SK-MEL-5 (cell line): ENCODE measurements at places on chromosomes 6 and 20.
A peak's percentile ranks its signal among the peaks of the same experiment; 100 is the strongest.

DNA sequence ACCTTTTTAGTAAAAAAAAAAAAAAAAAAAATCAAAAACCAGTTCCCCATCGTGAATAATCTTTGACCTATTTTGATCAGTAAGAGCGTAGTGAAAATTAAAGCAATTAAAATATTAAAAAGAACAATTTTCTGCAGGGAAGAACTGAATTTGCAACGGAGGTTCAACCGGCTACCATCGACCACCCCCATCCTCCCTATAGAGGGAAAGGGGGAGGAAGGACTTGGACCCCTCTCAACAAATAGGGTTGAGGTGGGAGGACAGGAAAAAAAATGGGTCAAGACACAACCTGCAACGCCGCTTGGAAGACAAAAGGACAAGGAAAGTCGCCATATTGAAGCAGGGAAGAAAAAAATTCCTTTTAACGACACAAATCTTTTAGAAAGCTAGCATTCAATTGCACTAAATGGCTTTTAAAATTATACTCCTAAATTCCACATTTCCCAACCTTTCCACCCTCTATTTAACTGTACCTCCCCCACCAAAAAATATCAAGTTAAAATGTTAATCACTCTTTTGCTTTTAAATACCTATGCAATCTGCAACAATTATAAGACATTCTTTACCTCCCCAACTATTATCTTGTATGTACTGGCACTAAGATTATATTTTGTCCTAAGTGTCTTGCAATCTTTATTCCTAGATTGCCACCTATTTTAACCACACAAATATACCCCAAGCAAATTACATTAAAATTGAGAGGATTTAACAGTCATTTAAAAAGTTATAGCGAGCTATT lies 1.7 kb downstream of the PPP1R10 start:
- peak; percentile 58 for DNase-seq

DNA sequence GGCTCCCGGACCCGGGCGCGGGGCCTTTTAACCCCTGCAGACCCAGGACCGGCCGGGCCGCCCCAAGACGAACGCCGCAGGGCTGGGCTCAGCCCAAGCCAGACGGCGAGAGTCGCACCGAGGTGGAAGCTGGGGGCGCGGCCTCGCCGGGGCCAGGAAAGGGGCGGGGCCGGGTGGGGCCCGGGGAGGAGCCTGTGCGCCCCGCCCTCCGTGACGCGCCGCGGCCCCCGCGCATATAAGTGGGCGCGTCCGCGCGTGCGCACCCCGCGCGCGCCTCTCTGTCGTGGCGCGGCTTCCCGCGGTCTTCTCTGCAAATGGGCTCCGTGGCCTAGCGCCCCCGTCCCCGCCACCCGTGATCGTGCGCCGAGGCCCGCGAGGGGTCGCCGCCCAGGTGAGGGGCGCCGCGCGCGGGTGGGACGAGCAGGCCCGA lies at the start of gene PPDPF:
PPDPF (plus strand) TSS at position 262 of the 430 bp plus-strand sequence. CDS start 544 bp downstream, outside the sequence.
- DNase-seq = peak; percentile 73

GRCh38 chr20:9279918-9280401 lies 211.1 kb downstream of the PLCB4 start:
- peak; percentile 67 for DNase-seq

GRCh38 chr6:127518710-127519468 lies at the start of gene MTCL3:
Gene MTCL3 (minus strand): TSS chr6:127519335.
- no peak for DNase-seq

DNA sequence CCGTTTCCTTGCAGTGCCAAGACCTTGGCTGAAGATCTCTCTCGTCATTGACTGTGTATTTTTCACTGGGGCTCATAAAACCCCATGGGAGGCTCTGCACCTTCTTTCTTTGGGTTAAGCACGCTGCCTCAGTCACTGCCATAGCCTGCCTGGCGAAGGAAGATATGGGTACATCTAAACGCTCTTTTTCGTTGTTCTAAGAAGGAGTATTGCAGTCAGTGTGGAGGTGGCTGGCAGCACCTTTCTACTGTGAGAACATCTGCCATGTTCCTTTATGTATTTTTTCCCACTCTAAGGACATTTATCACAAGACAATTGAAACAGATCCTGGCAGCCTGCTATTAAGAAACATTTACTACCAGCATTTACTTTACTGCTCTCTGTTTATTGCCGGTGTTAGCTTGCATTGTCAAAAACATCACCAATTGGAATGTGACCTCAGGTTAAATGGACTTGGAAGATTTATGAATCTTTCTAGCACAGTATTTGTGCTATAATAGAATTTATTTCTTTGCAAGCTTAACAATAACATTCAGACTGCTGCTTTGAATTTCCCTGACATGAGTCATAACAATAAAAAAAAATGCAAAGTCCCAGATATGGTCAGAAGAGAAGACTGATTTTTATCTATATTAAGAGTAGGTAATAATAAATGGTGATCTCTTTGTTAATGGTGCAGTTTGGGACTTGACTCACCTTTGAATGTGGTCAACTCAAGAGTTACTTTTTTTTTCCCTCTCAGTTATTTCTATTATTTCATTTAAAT lies 62.2 kb upstream of the CLDN20 start:
- no peak for DNase-seq

DNA sequence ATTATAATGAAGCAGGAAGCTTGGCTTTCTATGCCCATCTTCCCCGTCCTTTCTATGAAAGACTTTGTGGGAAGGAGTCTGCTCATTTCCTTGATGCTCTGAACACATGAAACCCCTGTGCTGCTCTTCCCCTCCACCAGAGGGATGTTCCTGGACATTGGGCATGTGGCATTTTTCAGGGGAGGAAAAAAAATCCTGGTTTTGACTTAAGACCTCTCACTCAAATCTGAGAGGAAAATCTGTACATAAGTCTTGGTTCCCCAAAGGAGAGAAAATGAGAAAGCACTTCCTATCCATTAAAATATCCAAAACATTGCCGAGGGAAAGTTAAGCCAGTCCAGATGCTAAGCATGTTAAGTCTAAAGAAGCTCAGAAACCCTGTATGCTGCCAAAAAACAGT lies 393.0 kb downstream of the PAX1 start:
- DNase-seq = peak; percentile 22

DNA sequence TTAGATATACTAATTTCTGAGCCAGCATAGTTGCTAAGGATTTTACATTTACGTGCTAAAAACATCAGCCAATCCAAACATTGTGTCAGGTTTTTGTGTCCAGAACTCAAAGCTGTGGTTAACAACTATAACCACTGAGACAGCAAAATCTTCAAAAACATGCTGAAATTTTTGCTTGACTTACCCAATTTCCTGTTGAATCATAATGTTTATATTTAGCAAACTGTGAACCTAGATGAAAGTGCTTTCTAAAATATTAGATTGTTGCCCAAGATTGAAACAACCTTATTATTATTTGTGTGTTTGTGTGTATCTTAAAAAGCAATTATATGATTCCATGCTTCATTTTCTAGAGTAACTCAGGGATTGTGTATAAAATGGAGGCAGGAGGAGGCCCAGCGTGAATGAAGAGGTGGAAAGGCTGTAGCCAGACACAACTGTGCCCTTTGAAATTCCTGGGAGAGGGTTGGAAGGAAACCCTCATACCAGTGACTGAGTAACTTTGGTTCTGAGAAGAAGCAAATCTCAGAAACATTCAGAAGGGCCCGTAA lies 48.0 kb downstream of the ARMC2 start:
- DNase-seq = no peak

DNA sequence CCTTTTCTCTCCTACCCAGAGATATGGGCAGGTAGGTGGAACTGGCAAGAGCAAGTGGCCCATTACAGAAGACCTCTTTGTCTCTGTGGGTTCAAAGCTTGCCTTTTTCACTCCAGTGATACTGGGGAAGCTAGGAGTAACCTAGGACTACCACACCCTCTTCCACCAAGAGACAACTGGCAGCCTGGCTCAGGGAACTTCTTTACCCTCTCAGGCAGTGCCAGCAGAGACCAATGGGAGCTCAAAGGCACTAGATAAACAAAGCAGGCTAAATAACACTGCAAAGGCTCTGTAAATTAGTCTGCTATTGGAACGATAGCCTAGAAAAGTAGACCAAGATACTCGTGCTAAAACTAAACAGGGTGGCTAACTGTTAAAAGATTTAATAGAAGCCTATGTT lies 32.1 kb downstream of the ATRN start:
- DNase-seq = no peak

- DNase-seq = peak; percentile 64
Observed at GRCh38 chr6:161439093-161439492, 165.2 kb upstream of the AGPAT4 start.

GRCh38 chr6:130912434-130912833 lies 85.2 kb downstream of the SMLR1 start:
- DNase-seq = no peak

- peak; percentile 47 for DNase-seq
Observed at GRCh38 chr6:50030777-50031562, 9.2 kb upstream of the DEFB110 start.

- DNase-seq = no peak
Observed at GRCh38 chr6:140276133-140276532, 901.7 kb upstream of the CITED2 start.

DNA sequence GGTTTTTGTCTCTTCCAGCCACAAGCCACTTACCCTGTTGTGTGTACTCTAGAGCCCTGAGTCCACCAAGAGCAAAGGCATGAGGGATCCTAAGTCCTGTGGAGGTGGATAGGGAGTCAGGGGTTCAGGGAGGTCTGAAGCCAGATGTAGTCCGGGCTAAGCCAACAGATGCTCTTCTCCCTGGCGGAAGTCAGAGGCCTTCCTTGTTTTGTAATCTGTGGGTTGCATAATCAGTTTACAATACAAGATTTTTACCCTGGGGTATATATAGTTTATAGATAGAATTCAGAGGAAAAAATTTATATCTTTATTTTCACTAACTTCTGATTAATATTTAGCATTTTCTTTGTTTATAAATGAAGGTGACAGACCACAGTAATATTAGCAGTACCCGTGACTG lies 9.2 kb downstream of the LAMP5 start:
- no peak for DNase-seq

- peak; percentile 21 for DNase-seq
Observed at GRCh38 chr6:119350952-119351372, 1.4 kb upstream of the MAN1A1 start.

DNA sequence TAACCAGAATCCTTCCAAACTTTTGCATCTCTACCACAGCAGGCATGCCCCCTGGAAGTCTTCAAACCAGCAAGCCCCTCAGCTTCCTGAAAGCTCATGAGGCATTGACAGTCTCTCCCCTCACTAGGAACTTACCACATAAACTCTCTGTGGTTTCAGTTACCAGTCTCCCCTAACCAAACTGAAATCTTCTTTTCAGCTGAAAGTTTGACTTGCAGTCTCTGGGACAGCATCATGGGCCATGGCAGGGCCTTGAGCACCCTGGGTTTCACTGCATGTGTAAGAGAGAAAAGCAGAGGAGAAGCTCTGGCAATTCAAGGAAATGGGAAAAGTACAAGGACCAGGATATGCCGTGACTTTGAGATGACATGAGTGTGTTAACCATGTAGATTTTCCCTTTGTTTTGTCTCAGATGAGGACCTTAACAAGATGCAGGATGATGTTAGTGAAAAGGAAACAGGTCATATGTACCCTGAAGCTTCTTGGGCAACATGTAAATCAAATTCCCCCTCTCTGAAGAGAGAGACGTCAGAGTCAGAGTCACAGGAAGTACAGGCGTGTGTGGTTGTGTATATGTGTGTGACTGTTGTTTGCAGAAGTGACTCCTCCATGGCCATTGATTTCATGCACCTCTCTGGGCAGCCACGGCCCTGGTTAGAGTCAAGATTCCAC lies 106.3 kb downstream of the TNFRSF21 start:
- DNase-seq = no peak

DNA sequence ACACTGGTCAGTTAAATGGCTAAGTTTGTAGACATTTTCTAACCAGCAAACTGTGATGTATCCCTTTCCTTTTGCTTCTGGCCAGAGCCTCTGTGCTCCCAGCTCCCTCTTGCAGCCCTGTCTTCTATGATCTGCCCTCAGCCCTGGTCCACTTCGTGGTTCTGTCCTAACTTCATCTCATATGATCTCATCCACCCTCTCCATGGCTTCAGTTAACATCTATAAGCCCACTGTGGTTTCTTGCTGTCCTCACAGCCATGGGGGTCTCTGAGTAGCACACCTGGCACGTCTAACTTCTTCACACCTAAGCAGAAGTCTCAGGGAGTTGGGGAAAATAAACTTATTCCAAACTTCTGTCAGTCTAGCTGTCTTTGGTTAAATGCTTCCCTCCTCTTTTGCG lies 81.8 kb downstream of the IRF4 start:
- DNase-seq = no peak

DNA sequence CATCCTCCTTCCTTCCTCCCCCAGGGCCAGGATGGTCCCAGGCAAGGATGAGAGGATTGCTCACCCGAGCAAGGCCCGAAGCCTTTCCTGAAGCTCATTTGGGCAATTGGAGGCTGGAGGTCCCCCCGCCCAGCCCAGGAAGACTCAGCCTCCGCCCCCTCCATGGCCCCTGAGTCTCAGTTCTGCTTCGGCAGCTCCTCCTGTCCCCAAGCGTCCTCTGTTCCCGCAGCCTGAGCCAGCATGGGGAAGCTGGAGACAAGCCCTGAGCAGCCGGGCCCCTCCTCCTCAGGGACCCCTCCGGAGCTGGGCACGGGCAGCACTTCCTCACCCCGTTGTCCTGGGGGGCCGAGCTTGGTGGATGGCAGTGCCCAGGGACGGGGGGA lies 26.0 kb downstream of the SLC17A9 start:
- DNase-seq = no peak

DNA sequence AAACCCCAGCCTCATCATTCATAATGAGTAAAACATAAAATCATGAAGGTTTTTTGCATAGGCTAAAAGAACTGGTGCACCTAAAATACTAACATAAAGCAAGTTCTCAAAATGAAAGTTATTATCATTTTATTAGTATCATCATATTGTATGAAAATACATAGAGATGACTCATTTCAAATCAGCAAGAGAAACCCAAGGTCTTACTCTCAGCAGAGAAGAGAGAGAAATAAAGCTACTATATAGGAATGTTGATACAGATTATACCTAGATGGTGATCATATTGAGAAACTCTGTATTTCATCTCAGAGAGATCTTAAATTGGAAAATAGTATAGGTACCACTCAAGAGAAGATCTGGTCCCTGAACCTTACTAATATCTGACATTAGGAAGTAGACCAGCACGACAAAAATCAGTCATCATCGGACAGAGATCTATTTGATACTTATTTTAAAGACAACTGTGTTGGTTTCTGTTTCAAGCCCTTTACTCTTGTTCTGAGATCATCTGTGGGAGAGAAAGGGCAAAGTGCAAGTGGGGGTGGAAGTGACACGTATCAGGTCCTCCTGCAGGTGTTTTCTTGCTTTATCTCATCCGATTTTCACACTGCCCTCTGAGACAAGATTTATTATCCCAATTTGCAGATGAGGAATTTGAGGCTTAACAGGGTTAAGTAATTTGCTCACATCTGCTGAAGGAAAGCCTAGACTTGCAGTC lies 532.3 kb downstream of the MAFB start:
- DNase-seq = no peak
